Fibroblast of the aortic adventitia (primary cell): ENCODE measurements at places on chromosomes 13 and 19. TPM values are rescaled to one million over a fixed set of nuclear protein-coding genes. Genes with fewer than 3 reads are reported as not detected.

The LGALS14 gene
- not detected in 2 replicates for total RNA-seq

DNA sequence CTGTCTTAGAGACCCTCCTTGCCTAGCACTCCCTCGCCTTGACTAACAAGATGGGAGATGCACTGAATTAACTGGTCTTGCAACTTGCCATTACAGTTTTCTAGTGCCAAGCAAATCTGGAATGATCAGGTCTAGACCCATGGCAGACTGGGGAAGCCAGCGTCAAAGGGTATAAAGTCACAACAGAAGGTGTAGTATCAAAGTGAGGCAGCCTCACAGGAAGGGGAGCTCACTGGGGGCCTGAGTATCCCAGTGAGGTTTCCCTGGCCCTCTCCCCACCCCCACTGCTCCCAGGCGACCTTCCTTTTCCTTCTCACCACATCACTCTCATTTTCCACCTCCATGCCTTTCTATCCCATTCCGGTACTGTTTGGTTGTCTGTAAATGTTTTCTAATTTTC, 83.5 kb upstream of the DOCK9 start:
- no peak for DNase-seq

The NKPD1 gene
- total RNA-seq = 0.25 and 0.36 TPM in 2 replicates

DNA sequence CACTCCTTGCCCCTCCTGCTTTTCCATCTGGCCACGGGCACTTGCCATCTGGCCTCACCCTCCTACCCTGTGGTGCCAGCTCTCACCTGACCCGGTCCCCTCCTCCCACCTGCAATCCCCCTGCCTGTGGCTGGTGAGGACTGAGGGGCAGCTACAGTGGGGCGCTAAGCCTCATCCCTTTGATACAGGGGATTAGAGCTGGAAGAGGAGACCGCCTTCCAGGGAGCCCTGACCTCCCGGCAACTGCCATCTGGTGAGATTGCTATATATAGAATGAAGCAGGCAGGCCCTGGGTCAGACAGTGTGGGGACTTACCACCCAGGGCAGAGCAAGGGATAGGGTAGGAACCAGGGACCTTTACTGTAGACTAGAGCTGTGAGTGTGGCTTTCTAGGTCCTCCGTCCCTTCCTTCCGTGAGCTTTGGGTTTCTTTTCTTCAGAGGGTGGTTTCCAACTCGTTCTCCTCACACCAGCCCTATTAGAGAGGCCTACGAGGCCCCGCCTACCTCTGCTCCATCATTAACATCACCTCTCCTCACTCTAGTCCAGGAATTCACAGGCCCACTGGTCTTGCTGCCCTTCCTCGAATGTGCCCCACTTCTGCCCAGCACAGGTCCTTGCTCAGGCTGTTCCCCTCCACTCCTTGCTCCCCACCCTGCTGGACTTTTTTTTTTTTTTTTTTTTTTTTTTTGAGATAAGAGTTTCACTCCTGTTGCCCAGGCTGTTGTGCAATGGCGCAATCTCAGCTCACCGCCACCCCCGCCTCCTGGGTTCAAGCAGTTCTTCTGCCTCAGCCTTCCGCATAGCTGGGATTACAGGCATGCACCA, 7.7 kb downstream of the KASH5 start:
- DNase-seq = no peak
